ENCODE measurements at places on chromosomes 2 and 18.

DNA sequence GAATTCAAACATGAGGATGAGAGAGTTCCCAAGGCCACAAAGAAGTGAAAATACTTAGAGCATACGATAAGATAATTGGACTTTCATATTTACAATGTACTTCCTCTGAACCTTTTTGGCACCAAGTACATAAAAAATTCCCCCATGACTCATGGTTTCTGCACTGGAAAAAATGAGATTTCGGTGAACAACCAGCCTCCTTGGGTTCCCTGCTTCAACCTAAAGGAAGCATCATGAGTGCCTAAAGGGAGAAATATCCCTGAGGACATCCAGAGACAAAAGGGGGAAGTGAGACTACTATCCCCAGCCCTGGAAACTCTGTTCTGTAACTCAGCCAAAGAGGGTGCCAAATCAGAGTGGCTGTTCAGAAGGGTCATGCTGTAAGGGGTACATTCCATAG is 562.7 kb upstream of the SLC39A10 start:
- no peak for DNase-seq

DNA sequence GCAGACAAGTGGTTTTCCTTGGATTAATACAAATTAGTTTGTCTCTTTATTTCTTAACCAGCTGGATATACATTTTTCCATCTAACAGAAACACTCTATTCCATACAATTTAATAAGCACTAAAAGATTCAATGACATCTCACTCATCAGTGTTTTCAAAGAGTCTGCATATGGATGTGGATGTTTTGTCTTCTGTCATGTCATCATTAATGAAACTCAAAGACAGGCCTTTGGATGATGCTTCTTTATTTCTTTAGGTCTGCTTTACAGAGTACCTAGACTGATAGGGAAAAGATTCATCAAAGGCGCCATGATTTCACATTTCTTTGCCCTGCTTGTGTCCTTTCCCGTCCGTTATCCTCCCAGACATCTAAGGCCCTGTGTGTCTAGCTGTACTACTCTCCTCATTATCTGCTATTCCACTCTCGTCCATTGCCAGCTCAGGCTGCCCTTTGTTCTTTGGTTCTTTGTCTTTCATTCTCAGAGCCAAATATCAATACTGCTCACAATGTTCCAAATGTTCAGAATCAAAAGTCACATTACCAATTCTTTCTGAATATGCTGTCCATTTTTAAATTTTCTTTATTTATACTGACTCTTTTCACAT is 232.3 kb upstream of the CHAC2 start:
- no peak for DNase-seq

DNA sequence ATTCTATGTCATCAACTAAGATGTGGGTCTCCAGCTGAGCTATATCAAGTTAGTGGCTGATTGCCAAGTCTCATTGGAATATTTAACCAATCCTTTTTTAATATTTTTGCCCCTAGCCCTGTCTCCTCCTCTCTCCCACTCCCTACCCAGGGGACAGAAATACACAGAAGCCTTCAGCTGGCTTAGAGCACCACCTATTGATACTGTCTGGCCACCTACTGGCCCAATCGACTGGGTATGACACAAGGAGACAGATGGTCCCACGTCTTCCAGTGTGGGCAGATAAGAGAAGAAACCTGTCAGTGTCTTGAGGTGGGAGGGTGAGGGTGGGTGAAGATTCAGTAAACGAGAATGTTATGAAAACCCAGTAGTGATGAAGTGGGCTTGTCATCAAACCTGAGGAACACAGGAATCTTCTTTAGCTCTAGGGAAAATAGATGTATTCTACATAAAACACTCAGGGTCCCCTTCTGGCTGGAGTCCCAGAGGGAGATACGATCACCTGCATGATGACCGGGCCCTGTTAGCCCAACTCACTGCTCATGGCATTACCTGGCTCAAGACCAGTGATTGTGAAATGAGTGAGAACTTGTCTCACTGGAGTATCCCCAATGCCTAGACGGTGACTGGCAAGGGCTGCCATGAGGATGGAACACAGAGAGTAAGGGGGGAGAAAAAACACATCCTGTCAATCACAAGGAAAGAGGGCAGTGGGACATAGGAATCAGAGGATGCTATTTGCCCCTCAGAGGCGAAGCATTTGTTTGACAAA is 26.7 kb downstream of the POLR1A start:
- DNase-seq: no peak

GRCh38 chr2:239067196-239067865 is 219.4 kb downstream of the TWIST2 start:
- DNase-seq: no peak

DNA sequence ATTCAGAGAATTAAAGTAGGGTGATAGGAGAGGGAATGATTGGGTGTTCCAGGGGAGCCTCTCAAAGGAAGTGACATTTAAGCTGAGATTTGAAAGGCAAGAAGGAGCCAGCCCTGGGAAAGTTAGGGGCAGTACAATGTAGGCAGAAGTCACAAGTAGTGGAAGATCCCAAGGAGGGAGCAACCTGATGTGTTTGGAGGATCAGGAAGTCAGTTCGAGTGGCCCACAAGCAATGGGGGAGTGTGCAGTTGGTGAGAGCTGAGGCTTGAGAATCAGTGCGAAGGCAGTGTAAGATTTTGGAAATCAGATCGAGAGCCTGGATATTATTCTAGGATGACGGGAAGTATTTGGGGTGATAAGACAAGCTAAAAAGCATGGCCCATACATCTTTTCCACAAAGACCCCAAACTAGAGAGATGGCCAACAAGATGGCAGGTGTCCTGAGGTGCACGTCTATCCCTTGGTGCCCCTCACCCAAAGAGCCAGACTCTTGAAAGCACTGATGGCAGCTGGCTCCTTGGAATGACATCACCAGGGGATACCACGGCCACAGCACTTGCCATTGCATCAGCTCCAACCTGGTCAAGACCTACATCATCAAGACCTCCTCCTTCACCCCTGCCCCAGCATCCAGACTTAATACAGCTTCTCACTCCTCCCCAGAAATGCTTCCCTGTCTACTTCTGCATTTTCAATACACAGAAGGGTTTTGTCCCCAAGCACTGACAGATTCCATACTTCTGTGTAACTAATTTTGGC is 127.3 kb downstream of the BCL2 start:
- no peak for DNase-seq

- no peak for DNase-seq
Measured at GRCh38 chr2:238304116-238304515, 15.7 kb upstream of the PER2 start.

GRCh38 chr18:50879302-50880118 is 592 bp downstream of the ME2 start:
- DNase-seq: no peak

DNA sequence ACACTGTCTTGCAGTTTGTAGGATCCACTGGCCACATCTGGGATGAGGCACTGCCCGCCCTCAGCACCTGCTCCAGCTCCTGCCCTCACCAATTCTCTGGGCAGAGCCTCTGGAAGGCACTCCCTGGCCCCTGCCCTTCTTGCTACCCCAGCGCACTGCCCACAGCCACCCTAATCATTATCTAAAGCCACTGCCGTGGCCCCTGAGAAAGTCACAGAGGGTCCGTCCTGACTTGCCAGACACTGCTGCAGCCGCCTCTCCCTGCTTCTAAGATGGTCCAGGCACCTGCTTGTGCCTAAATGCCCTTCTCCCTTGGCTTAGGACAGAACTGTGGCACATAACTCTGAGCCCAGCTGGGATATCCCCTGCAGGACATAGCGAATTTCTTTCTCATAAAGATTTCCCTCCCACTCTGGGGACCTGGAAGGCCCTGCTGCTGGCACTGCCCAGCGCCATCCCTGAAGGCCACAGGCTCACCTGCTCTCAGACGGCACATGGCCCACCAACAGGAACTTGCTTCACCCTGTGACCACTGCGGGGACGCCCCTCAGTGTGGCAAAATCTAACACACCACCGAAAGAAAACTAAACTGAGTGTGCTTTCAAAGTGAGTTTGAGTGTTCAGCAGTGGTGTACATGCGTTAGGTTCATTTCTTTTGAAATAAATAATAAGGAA is 244.9 kb downstream of the HDAC4 start:
- DNase-seq: peak; percentile 13
